ENCODE measurements at places on chromosomes 5 and 9.

GRCh38 chr5:87152886-87153285 is 114.8 kb upstream of the RASA1 start:
- no peak for DNase-seq

GRCh38 chr9:89797937-89798455 is 193.2 kb downstream of the GADD45G start:
- DNase-seq = no peak

DNA sequence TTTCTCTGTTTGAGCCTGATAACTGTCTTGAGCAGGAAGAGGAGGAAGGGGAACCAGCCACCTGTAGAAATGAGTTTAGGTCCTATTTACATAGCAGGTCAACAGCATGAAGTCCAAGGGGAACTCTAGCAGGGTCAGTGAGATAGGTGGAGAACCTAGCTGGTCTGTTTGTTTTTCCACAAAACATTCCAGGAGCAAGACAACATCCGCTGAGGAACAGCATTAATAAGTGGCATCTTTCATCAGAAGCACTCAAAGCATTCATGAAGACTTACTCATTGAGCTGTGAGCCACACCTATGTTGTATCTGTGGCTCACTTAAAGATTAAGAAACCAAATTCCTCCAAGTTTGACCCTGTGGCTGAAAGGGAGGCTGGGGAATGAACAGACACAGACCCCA is 115.9 kb downstream of the ACTBL2 start:
- DNase-seq = no peak

DNA sequence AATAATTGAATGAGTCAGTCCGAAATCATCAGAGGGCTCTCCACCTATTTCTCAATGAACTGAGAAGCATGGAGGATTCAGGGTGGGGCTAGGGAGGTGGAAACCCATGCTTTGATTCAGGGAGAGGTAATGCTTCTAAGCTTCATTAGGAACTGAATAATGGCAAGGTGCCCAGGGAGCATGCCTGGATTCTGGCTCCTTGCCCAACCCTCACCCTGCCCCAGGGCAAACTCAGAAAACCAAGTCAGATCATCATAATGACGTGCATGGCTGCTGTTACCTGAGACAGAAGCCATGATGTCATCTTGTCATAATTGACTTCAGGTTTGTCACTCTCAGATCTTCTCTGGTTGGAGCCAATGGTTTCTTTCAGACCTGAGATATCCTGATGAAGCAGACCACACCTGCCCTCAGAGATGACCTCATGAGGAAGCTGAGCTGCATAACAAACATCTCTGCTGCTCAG is 199.6 kb downstream of the SYK start:
- DNase-seq = no peak

GRCh38 chr5:156824800-156825199 is 25.3 kb upstream of the PPP1R2B start:
- peak; percentile 11 for DNase-seq

- no peak for DNase-seq
Measured at GRCh38 chr9:112241491-112241890, 66.4 kb upstream of the SUSD1 start.

DNA sequence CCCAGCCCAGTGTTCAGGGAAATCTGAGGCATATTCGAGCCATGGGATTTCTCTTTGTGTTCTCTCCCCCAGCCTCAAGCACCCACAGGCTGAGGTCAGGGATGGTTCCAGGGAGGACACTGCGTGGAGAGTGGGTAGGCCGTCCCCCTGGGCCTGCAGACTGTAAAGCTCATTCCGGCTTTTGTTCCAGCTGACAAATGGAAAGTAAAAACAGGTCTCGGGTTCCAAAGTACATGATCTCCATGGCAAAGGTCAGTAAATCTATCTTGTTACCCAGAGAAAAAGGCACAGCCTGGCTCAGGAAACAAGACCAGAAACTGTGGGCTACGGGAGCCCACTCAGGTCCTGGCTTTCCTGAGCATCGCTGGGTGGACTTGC is 116.2 kb downstream of the ROR2 start:
- DNase-seq = no peak

- no peak for DNase-seq
Measured at GRCh38 chr5:11385251-11385900, 518.9 kb downstream of the CTNND2 start.

DNA sequence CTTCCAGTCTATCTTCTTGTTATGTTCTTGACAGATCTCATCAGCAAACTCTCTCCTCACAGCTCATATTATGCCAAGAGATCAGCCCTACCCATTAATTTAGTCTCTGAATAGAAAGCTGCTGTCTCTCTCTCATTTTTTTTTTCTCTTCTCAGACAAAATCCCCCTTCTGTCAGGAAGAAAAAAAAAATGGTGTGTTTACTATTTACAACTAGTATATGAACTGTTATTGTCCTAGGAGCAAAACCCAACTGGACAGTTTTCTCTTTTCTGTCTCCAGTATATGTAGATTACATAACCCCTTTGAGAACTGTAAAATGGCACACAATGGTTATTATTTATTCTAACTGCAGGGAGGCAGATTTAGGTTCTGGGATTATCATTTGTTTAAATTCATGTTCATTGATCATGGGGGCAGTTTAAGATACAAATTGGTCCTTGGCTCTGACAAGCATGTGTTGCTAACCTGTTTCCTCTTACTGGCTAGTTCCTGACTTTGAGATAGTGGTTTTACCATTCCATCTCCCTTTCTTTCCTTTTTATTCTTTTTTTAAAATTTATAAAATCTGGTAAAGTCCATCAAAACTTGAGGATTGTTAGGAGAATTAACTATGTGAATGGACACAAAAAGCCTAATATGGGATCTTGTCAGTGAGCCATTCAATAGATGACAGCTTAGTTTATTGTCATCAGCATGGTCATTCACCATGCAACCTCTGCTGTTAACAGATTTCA is 210.0 kb upstream of the PAPPA start:
- DNase-seq = no peak

- DNase-seq = no peak
Measured at GRCh38 chr5:91224456-91224855, 158.7 kb downstream of the ARRDC3 start.

- no peak for DNase-seq
Measured at GRCh38 chr9:21155501-21155900, 11.0 kb downstream of the IFNA21 start.

DNA sequence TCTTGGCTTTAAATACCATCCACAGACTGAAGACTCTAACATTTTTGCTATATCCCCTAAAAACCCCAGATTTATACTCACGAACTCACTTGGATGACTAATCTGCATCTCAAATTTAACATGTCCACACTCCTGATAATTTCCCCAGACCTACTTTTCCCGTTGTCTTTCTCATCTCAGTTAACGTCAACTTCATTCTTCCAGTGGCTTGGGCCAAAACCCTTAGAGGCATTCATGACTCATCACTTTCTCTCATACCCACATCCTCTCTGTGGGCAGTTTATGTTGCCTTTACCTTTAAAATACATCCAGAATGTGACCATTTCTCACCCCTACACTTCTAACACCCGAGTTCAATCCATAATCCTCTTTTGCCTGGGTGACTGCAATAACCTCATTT is 96.7 kb downstream of the EDIL3 start:
- no peak for DNase-seq

- no peak for DNase-seq
Measured at GRCh38 chr5:105453216-105453807, 1890.7 kb upstream of the NUDT12 start.

DNA sequence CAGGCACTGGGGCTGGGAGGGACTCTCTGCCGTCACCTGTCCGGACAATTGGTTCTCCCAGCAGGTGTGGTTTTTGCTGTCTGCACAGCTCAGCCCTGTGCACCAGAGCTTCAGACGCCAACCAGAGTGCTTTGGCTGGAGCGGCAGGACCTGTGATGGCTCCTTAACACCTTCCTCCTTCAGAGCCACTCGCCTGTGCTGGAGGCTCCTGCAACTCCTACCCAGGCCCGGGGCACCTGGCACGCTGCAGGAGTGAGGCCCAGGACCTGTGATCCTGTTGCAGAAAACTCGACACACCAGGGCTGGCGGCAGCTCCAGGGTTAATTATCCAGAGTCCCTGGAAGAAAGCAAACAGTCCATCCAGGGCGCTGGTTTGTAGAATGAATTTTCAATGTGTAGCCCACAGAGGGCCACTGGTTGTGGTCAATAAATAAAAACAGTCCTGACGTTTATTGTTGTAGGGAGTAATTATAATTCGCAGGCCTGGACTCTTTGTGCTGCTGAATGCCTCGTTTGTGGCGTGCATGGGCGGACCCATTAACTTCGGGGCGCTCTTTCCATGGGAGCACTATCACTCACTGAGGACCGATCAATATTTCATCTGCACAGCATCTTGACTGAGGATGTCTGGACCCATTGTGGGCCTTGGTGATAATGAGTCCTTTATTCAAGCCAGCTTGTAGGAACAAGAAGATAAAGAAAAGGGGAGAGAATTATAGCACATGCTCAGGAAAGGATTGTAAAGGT is 339.7 kb upstream of the IRX4 start:
- DNase-seq = no peak

All from erythroblast (primary cell).